ENCODE measurements at places on chromosomes 3 and 15. TPM values are rescaled to one million over a fixed set of nuclear protein-coding genes. Genes with fewer than 3 reads are reported as not detected.

The PAQR9 gene
- 0.13 TPM for polyA plus RNA-seq

The LMAN1L gene
- polyA plus RNA-seq, result not detected

The IL12A gene
- polyA plus RNA-seq, result 2.8 TPM

GRCh38 chr3:9682096-9682495, 21.5 kb upstream of the CPNE9 start:
- H3K4me1 ChIP-seq, result peaks cover 37% of the 10 kb centered on the region
- no peak overlapping the region for H3K4me3 ChIP-seq
- no peak for DNase-seq
- peak overlapping the region; percentile 67 for H3K27ac ChIP-seq

DNA sequence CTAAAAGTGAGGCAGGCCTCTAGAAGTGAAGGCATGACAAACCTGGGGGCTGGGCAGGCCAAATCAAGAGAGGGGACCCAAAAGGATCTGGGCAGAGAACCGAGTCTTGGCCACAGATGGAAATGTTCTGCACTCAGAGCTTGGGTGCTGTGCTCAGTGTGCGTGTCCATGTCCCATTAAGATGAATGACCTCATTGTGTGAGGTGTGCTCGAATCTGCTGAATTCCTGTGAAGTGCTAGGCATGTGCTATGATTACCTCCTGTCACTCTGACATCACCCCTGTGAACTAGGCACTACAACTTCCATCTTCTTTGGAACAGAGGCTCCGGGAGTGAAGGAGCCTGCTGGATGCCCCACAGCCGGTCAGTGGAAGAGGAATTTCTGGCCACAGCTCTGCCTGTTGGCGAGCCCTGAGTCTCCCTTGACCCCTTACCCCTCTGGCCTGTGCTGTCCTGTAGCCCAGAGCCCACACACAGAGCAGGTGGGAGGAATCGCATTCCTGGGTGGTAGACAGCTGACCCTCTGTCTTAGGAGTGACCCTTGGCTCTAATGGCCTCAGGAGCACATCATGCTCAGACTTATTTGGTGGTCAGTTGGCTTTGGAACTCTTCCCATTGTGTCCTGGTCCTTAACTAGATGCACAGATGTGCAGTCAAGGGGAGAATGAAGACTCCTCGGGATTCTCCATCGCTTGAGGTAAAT, 67.6 kb upstream of the CTDSPL start:
- no peaks in the 10 kb centered on the region for H3K4me1 ChIP-seq
- peaks cover 27% of the 10 kb centered on the region for H3K36me3 ChIP-seq
- H3K27me3 ChIP-seq, result no peaks in the 10 kb centered on the region
- H3K27ac ChIP-seq, result no peak overlapping the region
- no peak overlapping the region for H3K4me3 ChIP-seq

DNA sequence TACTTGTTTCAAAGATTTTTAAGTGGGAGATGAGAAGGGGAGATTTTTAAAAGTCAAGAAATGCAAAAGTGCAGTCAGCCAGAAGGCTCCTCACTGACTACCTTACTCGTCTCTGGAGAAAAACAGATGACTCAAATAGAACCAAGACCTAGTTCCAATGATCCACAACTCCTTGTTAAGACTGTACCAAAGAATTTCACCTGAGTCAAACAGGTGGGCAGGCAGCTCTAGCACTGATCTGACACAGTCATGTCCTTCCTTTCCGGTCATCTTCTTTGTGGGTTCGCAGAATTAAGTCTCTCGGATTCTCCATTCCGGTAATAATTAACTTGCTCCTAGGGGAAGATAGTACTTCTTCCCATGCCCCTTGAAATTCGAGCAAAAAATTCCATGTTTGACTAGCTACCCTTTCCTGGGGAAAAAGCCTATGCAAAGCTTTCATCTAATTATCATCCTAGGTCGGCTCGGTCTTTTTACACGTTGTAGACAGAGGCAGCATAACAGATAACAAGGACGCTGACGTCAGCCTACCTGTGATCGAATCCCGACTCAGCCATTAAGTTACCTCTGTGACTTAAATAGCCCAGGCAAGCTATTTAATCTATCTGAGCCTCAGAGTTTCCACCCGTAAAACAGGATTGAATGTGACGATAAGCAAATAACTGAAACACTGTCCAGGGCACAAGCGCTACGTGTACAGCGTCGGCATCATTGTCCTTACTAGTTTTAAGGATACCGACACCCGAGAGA, 758 bp downstream of the SELENOK start:
- peaks cover 10% of the 10 kb centered on the region for H3K4me1 ChIP-seq
- H3K27ac ChIP-seq, result peak overlapping the region; percentile 98
- no peaks in the 10 kb centered on the region for H3K27me3 ChIP-seq
- peak; percentile 82 for DNase-seq
- peak overlapping the region; percentile 97 for H3K4me3 ChIP-seq
- peaks cover 11% of the 10 kb centered on the region for H3K36me3 ChIP-seq

- no peak overlapping the region for H3K27ac ChIP-seq
- no peaks in the 10 kb centered on the region for H3K27me3 ChIP-seq
Observed at GRCh38 chr3:2958551-2958950, 151.6 kb downstream of the IL5RA start.

Measured in large intestine (tissue), 12 donors.